ENCODE measurements at places on chromosomes 2 and 18. TPM values are rescaled to one million over a fixed set of nuclear protein-coding genes. Genes with fewer than 3 reads are reported as not detected.

Gene KYNU
- 31.4 TPM for total RNA-seq

Gene PTCD3
- 57.2 TPM for total RNA-seq

Gene DPYSL5
- not detected for total RNA-seq

DNA sequence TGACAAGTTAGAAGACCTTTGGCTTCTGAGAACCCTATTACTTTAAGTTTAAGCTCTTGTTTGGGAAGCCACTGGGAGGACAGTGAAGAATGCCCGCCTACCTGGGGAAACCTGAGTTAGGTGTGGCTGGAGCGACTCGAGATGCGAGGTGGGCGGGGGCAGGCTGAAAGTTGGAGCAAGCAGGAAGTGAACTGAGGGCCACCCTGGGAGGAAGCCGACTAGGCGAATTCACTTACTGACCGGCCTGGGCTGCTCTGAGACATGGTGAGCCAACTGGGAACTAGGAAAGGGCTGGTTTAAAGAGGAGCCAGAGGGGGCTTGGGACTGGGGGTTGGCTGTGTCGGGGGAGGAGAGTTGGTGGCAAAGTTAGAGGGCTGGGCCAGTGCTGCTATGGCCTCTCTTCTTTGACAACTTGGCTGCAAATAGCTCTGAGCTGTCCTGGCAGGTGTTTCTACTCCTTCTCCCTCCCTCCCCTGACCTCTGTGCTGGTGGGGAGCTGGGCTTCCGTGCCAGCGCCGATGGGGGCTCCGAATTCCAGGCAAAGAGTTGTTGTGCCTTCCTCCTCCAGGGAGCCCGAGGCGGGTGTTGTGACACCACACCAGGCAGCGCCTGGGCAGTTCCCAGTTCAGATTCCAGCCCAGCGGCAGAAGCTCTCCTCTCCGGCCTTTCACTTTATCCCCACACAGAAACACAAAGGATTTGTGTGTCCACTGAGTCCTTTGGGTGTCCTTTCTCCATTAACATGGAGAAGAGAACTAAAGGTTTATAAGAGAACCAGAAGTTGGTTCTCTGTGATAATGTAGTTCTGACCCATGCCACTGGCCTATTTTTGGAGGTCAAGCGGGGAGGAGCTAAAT lies at the start of gene VAMP8:
Gene VAMP8 (plus strand): TSS at position 201 of the 857 bp plus-strand sequence. CDS start 61 bp downstream, at position 262.
- peak; percentile 82 for DNase-seq

DNA sequence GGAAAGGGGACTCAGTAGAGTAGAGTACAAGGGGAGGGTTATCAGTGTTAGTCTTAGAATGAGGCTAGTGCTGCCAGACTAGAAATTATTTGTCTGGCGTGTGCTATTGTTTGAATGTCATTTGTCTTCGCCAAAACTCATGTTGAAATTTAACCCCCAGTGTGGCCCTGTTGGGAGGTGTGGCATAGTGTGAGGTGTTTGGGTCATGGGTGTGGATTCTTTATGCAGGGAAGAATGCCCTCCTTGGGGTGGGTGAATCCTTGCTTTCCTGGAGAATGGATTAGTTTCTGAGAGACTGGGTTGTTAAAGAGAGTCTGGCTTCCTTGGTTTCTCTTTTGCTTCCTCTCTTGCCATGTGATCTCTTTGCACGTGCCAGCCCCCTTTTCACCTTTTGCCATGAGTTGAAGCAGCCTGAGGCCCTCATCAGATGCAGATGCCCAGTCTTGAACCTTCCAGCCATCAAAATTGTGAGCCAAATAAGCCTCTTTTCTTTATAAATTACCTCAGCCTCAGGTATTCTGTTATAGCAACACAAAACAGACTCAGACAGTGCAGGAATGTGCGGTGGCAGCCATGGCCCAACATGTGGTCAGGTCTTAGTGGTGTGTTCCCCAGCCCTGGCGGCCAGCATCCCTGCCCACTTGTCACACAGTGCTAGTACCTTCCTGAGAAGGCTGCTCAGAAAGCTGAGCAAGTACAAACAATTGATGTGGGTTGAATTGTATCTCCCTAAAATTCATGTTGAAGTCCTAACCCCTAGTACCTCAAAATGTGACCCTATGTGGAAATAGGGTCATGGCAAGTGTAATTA lies 48.4 kb upstream of the NAB1 start:
- no peak for DNase-seq

DNA sequence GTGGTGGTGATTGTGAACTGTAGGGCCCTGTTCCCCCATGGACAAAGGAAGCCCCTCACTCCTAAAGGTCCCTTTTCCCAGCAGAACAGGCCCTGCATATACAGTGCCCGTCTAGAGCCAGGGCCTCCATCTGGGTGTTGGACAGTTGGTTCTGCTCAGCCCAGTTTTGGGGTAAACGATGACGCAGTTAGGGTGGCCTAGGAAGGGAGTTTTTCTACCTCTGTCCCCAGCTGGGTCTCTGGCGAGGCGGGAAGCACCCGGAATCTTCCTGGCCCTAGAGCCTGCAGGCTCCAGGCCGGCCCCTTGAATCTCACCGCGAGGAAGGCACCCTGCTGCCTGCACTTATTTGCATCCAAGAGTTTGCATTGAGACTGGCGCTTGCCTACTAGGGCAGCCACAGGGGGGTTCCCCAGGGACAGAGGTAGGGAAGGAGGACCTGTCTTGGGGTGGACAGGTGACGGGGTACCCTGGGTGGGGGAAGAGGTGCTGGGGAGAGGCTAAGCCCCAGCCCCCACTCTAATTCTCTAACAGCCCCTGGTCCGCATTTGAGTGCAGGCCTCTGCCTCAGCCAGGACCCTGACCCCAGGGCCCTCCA lies 529 bp upstream of the MTA3 start:
- DNase-seq, result no peak

GRCh38 chr18:48051945-48052840 lies 121.7 kb upstream of the SMAD2 start:
- DNase-seq, result no peak

DNA sequence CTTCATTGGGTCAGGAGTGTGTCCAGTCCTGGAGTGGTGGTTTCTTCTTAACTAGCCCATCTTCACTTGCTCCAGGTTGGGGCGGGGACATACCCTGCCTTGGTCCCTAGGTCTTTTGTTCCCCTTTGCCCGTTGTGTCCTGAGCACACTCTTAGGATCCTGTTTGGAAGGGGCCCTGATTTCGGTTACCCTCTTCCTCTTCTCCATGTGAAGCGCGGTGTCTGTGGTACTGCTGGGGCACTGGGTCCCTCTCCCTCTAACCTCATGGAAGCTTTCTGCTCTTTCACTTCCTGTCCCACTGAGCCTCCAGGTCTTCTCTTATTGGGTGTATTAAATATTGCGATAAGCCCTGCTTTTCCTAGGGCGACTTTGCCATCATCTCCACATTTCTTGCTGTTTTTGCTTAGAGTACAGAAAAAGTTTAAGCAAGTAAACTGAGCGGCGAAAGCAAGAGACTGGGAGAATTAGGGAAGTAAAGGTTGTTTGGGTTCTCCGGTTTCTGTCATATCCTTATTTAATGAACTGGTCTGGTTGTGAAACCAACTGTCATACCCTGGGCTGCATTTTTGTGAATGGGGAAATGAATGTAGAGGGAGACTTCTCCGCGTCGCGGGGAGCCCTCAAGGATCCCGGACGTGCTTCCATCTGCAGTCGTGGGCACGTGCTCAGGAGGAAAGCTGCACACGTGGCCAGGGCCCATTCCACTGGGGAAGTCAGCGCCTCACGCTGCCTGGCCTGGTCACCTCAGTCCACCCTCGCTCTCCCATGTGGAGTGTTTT lies 73.8 kb upstream of the B3GNT7 start:
- no peak for DNase-seq

DNA sequence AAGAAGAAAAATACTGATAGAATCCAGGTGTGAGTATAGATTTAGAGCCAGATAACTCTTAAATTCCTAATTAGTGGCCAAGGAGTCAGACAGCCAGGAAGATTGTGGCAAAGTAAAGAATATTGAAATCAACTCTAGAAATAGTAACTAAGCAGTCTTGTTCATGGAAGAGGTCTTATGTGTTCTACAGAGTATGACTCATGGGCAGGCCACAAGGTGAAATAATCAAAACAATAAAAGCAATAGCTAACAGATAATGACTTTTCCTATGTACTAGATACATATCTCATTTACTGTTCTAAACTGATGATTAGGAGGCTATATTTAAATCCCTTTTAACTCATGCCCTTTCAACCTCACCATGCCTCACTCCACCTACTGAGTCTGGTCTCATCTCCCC lies 227.4 kb upstream of the COL3A1 start:
- DNase-seq, result peak; percentile 37

Data from bronchial epithelial cell (primary cell).